Stimulated activated CD8-positive, alpha-beta memory T cell treated with anti-CD3 and anti-CD28 coated beads, Interleukin-7, amount 100 ng/mL, for 1 hour (primary cell): ENCODE measurements at places on chromosomes 2 and 18.

GRCh38 chr2:218736531-218736930 is 25.9 kb downstream of the TTLL4 start:
- DNase-seq: no peak

DNA sequence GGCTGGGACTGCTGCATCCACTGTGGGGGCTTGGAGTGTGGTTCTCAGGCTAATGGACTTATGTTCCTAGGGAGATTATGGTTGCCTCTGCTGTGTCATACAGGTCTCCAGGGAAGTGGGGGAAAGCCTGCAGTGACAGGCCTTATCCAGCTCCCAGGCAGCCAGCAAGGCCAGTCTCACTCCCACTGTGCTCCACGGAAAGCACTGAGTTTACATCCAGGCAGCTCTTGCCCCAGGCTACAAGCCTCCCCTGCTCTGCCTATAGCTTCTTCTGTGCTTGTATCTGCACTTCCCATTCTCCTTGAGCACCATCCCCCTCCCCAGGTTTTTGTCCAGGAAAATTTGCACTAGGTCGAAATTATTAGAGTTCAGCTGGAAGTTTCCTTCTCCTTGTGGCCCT is 231.9 kb downstream of the ZRANB3 start:
- no peak for DNase-seq

- no peak for DNase-seq
Measured at GRCh38 chr2:65292106-65292400, 64.4 kb downstream of the ACTR2 start.

DNA sequence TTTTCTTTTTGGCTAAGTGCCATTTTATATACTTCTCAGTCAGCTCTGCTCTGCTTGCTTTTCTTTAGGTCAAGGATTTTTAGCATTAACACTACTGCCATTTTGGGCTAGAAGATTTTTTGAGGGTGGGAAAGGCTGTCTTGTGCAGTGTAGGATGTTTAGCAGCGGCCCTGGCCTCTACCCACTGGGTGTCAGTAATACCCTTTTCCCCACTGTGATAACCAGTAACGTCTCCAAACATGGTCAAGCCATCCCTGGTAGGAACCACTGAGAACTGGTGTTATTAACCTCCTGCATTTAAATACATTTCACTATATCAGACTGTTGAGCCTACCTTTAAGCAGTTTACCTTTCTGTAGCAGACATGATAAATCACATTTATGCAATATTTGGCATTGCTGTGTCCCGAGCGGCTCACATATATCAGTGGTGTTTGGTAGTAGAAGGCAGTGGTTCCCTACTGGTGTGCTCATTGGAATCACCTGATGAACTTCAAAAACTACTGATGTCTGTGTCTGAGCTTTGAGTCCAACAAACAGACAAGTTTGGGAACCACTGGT is 70.5 kb downstream of the CEP192 start:
- DNase-seq: no peak

GRCh38 chr2:44975571-44976450 is 33.4 kb downstream of the SIX2 start:
- DNase-seq: no peak

GRCh38 chr2:218031771-218032257 is 29.0 kb upstream of the TNS1 start:
- DNase-seq: no peak

- DNase-seq: no peak
Measured at GRCh38 chr2:145360129-145360790, 840.3 kb upstream of the ZEB2 start.

DNA sequence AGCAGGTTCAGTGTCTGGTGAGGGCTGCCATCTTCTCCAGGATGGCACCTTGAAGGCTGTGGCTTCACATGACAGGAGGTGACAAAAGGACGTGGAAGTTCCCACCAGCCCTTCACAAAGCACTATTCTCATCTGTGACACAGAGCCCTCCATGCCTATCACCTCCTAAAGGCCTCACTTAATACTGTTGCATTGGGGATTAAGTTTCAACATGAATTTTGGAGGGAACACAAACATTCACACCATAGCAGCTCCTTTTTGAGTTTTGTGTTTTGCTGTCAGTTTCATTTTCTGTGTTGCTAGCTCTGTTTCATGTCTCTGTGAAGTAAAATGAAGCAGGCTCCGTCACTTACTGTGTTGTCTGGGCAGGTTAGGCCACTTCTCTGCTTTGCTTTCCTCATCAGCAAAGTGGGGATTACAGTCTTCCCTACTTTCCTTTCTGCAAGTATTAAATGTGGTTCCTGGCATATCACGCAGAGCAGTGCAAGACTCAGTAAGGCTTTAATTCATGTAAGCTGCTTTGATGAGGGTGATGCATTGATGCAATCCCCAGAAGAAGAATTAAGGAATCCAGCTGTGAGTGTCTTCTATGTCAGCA is 31.6 kb downstream of the LIMS1 start:
- DNase-seq: no peak

DNA sequence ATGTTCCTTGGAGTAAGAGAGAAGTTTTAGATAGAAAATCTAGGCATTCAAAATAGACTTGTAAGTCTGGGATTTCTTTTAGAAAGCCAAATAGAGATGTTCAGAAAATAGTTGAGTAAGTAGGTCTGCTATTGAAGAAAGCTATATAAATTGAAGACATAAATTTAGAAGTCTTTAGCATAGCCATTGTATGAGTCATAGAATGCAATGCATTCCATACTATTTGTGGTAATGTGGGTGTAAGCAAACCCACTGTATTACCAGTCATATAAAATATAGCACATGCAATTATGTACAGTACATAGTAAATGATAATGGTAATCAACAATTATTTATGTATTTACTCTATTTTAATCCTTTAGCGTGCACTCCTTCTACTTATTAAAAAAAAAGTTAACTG is 14.1 kb downstream of the MC4R start:
- DNase-seq: no peak

DNA sequence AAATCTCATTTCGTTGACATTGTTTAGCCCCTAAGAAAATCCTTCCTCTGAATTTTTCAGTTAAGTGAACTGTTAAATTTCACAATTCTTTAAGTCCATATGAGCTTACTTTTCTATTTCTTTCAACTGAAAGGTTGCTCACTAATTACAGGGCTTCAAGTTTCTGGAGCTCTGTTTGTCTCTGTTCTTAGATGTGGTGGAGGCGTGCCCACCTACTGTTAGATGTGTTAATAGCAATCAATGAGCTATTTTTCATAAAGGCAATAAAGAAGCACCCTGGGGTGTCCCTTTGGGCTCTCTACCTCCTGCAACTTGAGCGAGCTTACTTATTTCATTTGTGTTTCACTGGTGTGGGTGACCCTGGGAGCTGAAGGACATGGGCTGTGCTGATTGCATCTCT is 25.0 kb downstream of the CREG2 start:
- DNase-seq: no peak

DNA sequence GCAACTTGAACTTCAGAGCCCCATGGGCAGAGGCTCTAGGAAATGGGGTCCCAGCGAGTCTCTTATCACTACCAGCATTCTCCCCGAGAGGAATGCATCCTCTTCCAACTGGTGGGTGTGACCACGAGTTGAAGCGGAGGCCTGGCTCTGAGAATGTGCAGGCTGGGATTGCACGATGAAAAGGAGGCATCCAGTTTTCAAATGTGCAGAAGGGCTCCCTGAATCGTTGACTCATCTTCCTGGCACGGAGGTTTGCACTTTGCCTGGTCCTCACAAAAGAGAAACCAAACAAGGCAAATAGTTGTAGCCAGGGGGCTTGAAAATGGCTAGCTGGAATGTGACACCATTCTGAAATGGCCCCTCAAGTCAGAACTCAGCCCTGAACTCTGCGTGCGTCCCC is 216.7 kb downstream of the GLI2 start:
- no peak for DNase-seq

DNA sequence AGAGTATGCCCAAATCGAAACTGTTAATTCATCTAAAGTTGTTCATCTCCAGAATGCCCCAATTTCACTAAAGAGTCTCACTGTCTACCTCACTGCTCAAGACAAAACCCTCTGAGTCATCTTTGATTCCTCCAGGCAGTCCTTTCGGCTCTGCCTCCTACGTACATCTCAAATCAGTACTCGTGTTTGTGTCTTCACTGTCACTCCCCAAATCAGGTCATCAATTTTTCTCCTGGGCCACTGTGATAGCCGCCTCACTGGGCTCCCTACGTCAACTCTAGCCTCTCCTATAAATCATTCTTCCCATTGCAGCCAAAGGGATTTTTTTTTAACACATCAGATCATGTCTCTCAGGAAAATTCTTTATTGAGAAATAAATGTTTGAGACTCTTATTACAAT is 42.1 kb upstream of the TTC39C start:
- no peak for DNase-seq

DNA sequence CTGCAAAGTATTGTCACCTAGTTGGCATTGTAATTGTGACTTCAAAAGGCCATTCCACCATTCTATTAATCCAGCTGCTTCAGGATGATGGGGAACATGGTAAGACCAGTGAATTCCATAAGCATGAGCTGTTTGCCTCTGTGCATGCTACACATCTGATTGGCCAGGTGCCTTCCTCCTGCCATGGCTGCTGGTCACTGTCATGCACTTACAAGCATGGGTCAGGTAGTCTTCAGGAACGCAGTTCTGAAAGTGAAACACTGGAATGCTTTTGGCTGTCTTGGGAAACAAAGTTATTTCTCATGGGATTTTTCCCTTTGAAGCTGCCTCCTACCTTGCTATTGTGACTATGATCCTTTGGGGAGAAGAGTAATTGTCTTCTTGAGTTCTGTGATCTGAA is 267.6 kb downstream of the GBX2 start:
- no peak for DNase-seq

DNA sequence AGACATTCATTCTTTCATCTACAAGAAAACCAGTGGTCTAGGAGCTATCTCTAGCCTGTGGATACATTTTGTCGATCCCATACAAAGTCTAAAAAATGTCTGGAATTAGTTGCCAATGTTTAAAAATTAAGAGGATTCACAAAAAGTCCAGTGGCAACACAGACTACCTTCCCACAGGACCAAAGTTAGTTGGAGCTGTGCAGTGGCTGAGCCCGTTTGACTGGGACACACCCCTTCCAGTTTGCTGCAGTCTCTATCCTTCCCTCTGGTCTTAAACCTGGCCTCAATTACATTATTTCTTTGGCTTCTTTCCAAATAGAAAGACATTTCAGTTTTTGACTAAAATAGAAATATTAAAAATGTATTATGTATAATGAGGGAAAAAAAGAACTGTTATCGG is 18.6 kb downstream of the SLC16A14 start:
- no peak for DNase-seq

DNA sequence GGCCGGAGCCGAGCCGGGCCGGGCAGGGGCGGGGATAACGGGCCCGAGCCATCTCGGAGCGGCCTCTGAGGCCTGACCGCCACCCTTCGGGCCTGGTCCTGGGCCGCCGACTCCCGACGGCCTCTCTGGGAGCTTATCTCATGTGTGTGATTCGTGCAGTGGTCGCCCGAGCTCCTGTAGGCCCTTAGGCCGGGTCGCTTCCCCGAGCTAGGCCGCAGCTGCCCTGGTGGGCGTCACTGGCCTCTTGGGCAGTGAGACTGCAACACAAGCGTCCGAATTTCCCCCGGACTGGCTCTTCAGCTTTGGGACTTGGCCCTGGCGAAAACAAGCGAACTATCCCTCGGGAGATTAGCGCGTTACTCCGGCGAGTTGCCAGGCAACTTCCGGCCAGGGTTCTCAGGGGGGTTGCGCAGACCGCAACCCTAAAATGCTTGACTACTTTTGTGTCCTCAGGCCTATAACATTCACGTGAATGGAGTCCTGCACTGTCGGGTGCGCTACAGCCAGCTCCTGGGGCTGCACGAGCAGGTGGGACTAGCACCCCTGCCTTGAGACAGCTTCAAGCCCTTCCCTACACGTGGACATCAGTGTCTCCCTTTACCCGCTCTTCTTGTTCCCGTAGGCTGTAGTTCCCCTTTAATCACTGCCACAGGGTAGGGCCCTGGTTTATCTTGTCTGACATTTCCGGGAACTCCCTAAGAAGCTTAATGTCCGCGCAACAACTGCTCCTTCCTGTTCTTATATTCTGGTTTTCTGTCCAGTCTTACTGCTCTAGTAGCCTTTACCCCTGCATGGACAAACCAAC is 602 bp downstream of the SNX17 start:
- DNase-seq: no peak

DNA sequence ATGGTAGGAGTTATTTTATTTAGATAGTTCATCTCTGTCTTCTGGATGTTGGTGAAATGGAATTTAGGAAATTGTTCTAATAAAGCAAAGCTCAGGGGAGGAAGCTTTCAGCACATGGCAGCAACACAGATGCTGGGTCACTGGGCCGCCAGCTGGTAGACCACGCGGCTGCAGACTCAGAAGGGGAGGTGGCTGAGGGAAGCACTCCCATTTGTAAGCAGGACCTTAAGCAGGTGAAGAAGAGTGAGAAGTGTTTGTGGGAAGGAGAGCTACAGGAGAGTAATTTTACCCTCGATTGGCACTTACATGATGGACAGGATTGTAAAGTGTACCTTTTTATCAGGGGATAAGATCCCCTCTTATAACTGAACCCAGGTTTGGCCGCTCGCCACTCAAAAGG is 24.4 kb downstream of the NMS start:
- no peak for DNase-seq

- no peak for DNase-seq
Measured at GRCh38 chr2:136134126-136134525, 16.2 kb upstream of the CXCR4 start.

DNA sequence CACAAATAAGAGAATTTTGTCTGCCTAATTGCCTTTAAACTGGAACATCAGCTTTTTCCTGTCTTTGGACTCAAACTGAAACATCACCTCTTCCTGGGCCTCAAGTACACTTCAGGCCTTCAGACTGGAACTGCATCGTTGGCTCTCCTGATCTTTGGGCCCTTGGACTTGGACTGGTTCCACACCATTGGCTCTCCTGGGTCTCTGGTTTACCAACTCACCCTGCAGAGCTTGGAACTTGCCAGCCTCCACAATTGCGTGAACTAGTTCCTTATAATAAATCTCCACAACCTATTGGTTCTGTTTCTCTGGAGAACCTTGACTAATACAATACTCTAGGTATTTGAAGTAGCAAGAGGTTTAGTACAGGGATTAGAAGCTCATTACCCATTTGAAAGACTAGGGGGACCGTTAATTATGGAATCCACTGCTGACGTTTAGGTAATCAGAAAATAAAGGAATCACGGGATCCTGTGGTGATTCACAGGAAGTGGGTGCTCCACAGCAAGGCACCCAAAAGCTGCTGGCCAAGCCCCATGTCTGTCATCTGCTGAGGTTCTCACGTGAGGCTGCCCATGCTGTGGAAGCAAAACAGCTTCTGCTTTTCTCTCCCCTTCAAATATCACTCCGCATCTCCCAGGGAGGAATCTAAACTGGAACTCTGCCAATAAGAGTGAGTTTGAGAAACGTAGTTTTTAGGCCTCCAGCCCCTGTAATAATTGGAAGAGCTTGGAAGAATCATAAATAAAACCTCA is 20.0 kb upstream of the SGPP2 start:
- DNase-seq: no peak

GRCh38 chr2:12452185-12452584 is 264.6 kb upstream of the TRIB2 start:
- DNase-seq: no peak

DNA sequence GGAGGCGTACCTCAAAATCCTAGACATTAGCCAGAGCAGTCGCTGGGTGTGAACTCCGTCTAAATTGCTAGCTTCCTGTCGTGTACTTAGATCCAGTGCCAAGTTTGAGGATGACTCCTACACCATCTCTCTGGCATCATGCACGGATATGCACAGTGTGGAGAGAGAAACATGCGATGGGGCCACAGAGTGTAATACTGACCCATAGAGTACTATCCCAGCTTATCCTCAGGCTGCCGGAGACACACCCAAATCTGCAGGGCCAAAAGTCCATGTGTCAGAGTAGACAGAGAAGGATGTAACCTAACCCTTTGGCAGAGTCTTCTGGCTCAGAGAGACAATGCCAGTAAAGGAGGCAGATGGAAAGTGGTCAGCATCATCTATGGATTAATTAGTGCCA is 84.2 kb downstream of the ARL4C start:
- no peak for DNase-seq

GRCh38 chr2:110904779-110905148 is 172.4 kb downstream of the ACOXL start:
- no peak for DNase-seq
